ENCODE measurements at places on chromosomes 4 and X. TPM values are rescaled to one million over a fixed set of nuclear protein-coding genes. Genes with fewer than 3 reads are reported as not detected.
A peak's percentile ranks its signal among the peaks of the same experiment; 100 is the strongest.

SSX4 gene
- total RNA-seq: not detected

NDNF gene
- not detected for total RNA-seq

FMR1NB gene
- not detected for total RNA-seq

KIAA1210 gene
- total RNA-seq: not detected

XAGE2 gene
- not detected for total RNA-seq

TMEM192 gene
- total RNA-seq: 12.5 TPM

GRCh38 chr4:82621251-82621650, 59.5 kb upstream of the TMEM150C start:
- no peak for DNase-seq

- DNase-seq: no peak
Observed at GRCh38 chrX:110317061-110317819, 645 bp downstream of the AMMECR1 start.

DNA sequence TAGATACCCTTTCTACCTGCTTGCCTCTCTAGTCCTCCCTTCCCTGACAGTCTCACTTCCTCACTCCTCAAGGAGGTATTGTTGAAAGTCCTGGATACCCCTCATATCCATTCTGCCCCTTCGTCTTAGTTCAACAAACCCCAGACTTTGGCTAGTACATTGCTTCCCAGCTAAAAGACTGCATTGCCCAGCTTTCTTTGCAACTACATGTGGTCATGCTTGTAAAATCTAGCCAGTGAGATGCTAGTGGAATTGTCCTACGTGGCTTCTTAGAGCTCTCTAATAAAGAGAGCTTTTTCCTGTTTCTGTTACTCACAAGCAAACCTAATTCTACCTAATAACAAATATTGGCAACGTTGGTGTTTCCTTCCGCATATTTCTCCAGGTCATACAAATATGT, 237.9 kb upstream of the PSAPL1 start:
- no peak for DNase-seq

GRCh38 chr4:122576261-122577188, 44.3 kb downstream of the IL21 start:
- DNase-seq: peak; percentile 57

GRCh38 chr4:15031993-15032675, 29.9 kb downstream of the CPEB2 start:
- peak; percentile 62 for DNase-seq

DNA sequence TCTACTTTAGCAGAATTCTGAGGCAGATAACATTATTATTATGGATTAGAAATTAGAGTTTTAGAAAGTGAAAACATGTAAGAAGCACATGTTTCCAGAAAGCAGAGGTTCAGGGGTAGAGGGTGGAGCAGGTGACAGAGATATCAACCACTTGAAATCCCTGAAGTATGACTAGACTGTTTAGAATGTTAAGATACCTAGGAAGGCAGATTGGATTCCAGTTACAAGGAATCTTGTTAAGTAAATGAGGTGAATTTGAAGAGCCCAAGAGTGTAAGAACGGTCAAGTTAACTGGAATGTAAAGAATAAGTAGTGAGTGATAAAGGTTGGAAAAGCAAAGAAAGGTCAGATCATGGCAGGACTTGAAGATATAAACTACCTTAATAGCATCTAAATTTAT, 37.6 kb downstream of the ARSJ start:
- no peak for DNase-seq

DNA sequence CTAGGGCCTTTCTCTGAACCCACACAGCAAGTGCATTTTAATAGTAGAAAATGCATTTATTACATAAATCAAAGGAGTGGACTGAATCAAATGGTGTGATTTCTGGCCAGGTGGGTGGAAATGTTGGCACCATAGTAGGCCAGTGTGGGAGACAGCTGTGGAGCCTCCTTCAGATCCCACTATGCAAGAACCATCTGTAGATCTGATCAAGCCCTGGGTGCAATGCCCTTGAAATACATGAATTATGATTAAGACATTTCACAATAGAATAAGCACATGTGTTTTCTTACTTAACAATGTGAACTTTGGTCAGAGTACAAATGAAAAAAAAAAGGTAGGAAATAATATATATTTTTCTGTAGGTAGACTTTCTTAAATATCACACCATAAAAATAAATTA, 204.3 kb downstream of the PCDH7 start:
- peak; percentile 17 for DNase-seq

- DNase-seq: no peak
Observed at GRCh38 chrX:131058136-131058868, at the start of gene ARHGAP36. TSS of gene ARHGAP36 (plus strand) at chrX:131058346. CDS start at chrX:131081666, 23,320 bp downstream.

DNA sequence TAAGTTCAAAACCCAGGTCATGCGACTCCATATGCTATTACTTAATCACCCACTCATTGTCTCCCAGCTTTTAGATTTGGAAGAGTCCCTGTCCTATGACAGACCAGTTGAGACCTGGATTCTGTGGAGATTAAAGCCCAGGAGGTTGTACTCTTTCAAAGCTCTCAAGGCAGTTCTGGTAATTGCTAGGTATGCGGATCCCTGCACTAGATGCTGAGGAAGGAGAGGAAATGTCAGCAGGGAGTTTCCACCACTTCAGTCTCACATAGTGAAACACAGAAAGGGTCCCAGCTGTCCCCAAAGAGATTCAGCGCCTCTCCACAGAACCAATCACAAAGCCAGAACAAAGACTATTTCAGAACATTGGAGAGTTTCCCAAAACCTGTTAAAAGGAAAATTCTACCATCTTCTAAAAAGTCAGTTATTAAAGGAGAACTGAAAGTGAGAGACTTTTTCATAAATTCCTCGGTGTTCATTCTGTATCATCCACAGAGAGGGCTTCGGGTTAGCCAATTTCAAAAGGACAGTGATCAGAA, 53.4 kb downstream of the IRF2 start:
- DNase-seq: no peak

DNA sequence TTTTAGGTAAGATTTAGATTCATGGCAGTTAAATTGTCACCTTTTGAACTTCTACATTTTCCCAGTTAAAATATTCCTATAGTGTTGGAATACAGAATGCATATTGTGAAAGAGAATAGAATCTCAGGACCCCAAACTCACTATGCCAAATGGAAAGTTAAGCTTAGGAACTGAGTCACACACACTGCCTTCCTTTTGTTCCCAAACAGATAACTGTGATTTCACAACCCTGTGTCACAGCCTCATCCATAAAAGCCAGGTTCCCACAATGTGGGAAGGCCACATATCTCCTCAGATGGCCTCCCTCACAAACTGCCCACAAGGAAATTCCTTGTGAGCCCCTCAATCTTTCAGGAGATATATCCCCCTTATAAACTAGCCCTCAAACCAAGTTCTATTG, 94.7 kb upstream of the HPF1 start:
- no peak for DNase-seq

DNA sequence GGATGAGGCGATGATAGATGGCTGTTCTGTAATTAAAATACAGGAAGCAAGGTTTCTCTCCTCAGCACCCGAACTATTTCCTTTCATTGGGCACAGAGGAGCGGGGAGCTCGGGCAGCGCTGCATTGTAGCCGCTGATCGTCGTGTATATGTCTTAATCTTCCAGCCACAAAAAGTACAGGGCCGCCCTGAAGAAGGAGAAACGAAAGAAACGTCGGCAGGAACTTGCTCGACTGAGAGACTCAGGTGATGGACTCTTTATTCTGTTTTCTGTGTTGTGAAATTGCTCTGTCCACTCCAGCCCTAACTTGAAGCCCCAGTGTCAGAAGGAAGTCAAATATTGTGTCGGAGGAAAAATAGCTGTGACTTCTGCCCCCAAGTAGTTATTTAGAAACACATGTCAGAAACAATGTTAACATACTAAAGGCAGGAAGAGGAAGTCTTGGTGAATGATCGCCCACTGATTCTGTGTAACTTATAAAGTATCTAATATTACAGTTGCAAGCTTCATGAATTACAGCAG, 546 bp downstream of the ZRSR2 start:
- DNase-seq: no peak

GRCh38 chrX:10039821-10040793, 72.9 kb downstream of the CLDN34 start:
- peak; percentile 67 for DNase-seq

DNA sequence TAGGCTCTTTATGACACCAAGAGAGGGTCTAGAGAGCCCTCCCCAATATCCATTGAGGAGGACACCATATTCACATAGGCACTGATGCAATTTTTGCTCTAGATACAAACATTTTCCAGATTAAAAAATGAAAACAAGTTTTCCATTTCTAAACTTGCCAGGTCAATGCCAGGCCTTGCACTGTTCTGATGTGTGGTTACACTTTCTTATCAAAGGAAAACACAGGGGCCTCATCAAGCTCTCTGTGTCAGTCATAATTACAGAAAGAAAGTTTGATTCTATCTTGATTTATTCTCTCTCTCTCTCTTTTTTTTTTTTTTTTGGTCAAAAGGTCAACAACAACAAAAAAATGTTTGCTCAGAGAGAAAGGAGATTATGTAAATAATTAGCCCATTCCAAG, 80.2 kb upstream of the ACSL4 start:
- no peak for DNase-seq

DNA sequence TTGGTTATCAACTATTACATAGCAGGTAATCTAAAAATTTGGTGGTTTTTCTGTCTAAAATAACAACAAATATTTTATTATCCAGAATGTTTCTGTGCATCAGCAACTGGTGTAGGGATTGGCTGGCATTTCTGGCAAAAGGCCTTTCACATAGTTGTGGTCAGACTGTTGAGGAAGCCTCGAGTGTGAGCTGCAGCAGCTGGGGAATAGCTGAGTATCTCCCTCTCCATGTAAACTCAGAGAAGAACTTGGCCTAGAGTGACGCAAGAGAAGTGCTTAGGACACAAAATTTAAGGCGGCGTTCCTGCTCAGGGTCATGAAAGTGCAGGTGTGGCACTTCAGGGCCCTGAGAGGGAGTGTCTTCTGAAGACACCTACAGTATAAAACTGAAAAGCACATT, 558.9 kb downstream of the SPOCK3 start:
- DNase-seq: peak; percentile 34

DNA sequence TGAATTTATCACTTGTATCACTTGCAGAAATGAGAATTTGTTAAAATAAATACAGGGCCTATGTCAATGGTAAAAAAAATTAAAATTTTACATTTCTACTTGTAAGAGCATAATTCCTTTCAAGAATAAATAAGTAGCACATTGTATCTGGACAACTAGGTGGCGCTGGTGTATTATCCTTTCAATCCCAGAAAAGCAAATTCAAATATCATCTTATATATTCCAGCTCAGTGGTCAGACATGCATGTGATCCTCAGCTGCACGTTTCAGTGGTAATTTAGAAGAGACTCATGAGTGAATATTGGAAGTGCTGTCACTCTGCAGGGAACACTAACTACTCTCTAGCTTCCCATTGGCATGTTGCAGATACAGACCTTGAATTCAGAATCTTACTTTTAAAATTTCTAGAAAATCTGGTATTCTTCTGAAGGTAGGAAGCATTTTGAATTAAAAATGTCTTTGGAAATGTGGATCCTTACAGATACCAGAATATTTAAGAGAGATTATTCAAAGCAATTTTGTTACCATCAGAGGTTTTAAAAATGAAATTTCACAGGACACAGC, 1414.7 kb upstream of the TENM3 start:
- peak; percentile 77 for DNase-seq

Measured in LHCN-M2 (cell line).